OCI-LY7 (cell line): ENCODE measurements at places on chromosomes 4 and X. TPM values are rescaled to one million over a fixed set of nuclear protein-coding genes. Genes with fewer than 3 reads are reported as not detected.

- no peak for DNase-seq
Observed at GRCh38 chrX:45445745-45446412, 245.2 kb upstream of the DIPK2B start.

DNA sequence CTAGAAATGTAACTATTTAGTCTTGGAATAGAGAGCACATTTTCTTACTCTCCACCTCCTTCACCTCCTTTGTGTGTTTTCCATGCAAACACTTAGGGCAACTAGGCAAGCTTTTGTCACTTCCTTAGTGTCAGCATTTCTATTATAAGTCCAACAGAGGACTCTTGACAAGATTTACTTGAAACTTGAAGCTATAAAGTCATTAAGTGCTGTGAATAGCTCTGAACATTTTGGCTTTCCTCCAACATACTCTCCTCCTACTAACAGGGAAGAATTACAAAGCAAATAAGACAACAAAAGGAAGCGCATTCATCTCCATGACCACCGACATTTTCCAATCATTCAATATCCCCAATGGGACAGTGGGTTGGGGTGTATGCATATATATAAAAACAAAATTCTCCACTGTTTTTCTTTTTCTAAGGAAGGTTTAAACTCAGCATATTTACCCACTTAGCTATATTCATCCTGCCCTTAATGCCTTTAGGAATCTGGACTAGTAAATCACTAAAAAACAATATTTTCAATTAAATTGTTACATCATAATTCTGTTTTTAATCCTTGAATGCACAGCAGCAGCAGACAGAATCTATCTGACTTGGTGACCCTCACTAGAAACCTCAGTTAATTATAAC lies 264.6 kb downstream of the SNCA start:
- no peak for DNase-seq

- DNase-seq: no peak
Observed at GRCh38 chr4:171719691-171720090, 93.5 kb upstream of the GALNTL6 start.

GRCh38 chrX:154008521-154008920 lies 11.2 kb downstream of the IRAK1 start:
- DNase-seq: no peak

DNA sequence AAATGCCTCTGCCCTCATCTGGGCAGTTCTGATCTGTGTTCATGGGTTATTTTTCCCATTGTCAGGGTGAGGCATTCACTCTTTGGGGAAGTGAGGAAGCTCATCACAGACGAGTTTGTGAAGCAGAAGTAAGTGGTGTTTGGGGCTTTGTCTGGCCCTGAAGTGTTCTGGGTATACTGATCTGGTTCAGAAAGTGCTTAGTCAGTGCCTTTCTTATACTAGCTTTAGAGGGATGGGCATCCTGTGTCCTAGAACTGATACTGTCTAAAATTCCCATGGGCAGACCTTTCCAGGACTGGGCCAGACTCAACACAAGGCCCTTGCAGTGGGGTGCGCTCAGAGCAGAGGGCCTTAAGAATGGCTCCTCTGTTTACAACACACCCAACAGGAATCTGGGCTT lies 6.4 kb downstream of the TRO start:
- no peak for DNase-seq

- no peak for DNase-seq
Observed at GRCh38 chr4:125390727-125391126, 76.0 kb downstream of the FAT4 start.

DNA sequence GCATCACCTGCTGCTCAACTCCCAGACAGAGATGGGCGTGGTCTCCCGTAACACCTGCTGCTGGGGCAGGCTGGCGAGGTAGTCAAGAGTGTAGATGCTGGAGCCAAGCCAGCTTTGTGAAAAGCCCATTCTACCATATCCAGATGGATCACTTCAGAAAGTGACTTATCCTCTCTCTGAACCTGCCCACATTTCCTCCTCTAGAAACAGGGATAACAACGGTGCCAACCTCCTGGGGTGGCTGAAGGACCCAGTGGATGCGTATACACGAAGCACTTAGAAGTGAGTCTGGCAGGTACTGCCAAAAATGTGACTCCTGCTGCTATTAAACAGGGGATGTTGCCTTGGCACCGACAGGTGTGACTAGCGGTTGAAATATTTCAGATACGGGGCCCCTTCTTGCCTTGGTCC lies 95.8 kb downstream of the SORBS2 start:
- DNase-seq: no peak

GRCh38 chrX:97452283-97452682 lies 568.6 kb downstream of the RPA4 start:
- no peak for DNase-seq

Gene KLKB1
- 0.24 TPM in 1 of 2 replicates, not detected in the other for total RNA-seq

Gene SPANXN3
- not detected in 2 replicates for total RNA-seq
